Activated CD4-positive, alpha-beta T cell treated with anti-CD3 and anti-CD28 coated beads, Interleukin-2, amount 10 ng/mL, durations not matched to agents 7 days and 5 days (primary cell): ENCODE measurements at places on chromosomes 11 and 22.

- DNase-seq: no peak
Observed at GRCh38 chr11:38824573-38824972, 2226.5 kb upstream of the RAG2 start.

DNA sequence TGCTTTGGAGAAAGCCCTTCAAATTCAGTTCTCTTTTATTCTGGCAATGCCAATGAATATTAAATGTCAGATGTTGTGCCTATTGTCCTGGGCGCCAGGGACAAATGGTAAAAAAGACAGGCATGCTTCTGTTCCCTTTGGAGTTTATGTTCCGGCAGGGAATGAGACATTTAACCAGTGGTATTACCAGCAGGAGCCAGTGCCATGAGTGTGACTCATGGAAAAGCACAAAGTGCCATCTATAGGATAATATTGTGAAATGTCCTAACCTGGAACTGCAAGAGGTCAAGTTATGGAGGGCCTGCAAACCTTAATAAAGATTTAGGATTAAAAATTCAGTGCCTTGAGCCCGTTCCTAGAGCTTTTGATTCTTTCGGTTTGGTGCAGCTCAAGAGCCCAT, 39.5 kb downstream of the REXO2 start:
- no peak for DNase-seq

DNA sequence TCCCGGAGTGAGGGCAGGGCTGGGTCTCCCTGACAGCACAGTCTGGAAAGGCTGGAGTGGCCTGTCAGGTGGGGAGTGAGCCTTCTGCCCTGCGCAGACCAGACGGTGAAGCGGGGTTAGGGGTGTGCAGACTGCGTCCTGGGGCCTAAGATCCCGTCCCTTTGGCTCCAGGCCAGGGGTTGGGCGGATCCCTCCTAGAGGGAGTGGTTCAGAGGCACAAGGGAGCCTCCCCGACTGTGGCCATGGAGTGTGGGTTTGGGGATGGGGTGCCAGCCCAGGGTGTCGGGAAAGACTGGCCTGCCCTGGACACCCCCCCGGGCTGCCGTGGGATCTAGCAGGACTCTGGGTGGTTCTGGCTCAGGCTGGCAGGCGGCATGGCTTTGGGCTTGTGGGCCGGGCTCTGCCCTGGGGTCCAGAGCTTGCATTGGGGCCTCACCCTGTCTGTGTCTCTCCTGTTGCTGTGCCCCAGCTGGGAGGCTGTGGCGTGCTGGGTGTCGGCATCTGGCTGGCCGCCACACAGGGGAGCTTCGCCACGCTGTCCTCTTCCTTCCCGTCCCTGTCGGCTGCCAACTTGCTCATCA, 19.5 kb downstream of the TSPAN4 start:
- DNase-seq: no peak

- DNase-seq: peak; percentile 74
Observed at GRCh38 chr11:71977743-71978418, 20.8 kb upstream of the IL18BP start.

GRCh38 chr11:87144252-87144651, 106.5 kb downstream of the TMEM135 start:
- no peak for DNase-seq

- DNase-seq: no peak
Observed at GRCh38 chr22:32859743-32860142, 58.2 kb downstream of the TIMP3 start.

- no peak for DNase-seq
Observed at GRCh38 chr22:31185056-31185455, 25.1 kb downstream of the RNF185 start.

GRCh38 chr11:30346068-30346688, 23.3 kb downstream of the ARL14EP start:
- DNase-seq: peak; percentile 35

- DNase-seq: no peak
Observed at GRCh38 chr11:78347956-78348355, 69.7 kb downstream of the GAB2 start.

GRCh38 chr11:62340269-62340901, 3.1 kb downstream of the ASRGL1 start:
- DNase-seq: peak; percentile 70

DNA sequence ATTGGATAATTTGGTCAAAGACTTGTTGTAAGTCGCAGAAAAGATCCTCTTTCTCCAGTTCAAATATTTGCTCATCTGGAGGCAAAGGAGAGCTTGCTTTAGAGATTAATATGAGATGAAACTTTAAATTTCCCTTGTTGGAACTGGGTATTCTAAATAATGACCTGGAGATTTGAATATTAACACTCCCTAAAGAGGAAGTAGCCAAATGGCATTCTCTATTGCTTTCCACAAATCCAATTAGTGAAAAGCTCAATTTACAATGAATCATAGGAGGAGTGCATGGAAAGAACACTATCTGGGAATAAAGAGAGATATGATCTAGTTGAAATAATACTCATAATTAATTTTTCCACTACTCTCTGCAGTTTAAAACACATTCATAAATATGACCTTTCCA, 641.6 kb upstream of the TENM4 start:
- DNase-seq: no peak

DNA sequence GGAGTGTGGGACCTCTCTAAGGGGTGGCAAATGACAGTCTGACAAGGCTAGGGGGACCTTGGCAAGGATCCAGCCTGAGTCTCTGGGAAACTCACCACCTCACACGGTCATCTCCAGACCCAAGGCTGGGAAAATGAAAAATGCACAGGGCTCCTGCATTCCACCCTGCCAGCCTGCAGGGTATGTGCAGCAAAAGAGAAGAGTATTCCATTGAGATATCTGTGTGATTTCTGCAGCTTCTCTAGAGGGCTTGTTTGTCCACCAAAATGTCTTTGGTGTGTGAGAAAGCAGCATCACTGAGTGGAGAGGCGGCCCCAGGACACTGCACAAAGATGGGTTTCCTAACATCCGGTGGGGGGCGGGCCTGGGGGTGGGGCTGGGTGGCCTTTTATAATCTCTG, 177.8 kb downstream of the EFCAB6 start:
- DNase-seq: no peak

DNA sequence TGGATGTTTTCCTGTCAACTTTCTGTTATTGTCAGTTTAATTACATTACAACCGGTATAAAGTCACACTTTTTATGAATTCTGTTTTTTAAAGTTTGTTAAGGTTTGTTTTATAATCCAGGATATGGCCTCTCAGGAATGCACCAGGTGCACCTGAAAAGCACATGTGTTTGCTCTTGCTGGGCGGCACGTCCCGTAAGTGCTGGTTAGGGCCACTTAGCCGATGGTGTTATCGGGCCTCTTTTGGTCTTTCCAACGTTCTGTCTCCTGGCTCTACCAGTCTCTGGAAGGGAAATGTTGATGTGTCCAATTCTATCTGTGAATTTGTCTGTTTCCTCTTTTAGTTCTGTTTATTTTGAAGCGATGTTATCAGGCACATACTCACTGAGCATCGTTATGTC, 695.7 kb downstream of the BRD1 start:
- DNase-seq: no peak

DNA sequence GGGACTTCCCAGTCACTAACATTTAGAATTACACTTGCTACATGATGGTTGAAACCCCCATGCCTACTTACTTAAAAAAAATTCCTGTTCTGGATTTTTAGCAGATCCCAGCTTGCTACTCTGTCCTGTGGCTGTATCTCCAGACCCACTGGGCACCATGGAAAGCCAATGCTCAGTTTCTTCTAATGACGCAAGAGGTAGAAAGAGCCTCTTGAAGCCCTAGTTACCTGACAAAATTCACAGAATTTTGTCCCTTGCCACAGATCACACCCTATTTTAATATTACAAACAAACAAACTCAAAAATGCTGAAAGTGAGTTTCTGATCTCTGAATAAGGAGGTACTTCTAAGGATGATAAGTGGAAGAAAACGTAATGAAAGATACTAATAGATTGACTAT, 24.3 kb upstream of the TENM4 start:
- no peak for DNase-seq

DNA sequence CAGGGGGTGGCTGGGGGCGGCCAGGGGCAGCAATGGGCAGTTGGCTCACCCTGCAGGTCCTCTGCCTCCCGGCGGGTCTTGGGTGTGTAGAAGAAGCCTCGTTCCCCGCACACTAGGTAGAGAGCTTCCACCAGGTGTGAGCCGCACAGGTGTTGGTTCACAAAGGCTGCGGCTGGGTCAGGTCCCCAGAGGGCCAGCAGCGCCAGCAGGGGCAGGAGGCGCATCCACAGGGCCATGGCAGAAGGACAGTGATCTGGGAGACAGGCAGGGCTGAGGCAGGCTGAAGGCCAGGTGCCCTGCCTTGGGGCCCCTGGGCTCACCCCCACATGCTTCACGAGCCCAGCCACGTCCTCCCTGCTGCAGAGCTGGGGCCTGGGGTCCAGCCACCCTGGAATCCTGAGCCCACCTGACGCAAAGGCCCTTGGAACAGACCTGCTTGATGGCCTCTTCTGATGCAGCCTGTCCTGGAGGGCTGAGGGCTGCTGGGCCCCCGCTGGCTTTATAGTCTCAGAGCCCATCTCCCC, at the start of gene INS:
Gene INS (minus strand): TSS at position 474 of the 524 bp plus-strand sequence. CDS start 238 bp downstream, at position 236.
- no peak for DNase-seq

DNA sequence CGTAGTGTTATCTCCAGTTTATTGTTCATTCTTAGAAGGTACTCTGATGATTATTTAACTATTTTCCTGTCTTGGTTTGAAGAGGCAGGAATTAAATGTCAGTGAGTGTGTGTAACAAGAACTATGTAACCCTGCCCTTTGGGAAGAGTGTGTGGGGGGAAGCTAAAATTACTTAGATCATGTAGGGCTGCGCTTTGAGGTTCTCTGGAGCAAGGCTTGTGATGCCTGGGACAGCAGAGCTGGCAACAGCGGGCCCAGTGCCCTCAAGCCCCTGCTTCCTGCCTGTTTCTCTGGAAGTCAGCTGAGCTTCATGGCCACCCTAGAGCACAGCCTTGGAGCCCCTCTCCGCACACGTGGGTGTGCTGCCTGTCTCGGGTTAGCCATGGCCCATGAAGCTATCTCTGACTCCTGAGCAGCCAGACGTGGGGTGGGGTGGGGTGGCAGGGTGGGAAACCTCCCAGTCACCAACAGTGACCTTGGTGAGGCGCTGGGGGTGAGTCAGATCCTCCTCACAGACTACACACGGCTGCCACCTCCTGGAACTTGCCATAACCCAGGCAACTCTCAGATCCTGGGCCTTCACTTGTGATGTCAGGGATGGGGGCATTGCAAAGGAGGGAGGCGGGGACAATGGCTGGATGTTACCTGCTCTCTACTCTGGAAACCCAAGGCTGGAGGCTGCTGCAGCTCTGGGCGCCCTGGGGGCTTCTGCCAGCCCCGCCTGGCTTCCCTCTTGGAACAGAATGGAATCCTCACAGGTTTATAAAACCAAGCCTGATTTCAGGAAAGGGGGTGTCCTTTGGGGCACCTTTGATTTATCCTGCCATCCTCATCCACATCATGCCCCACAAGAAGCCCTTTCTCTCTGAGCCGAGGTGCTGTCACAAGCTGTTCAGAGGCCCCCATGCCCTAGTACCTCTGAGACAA, 88.6 kb downstream of the SNX19 start:
- DNase-seq: no peak

- DNase-seq: no peak
Observed at GRCh38 chr22:36659762-36660509, 43.6 kb downstream of the CACNG2 start.

- DNase-seq: no peak
Observed at GRCh38 chr11:33802194-33802950, 28.1 kb upstream of the FBXO3 start.

- no peak for DNase-seq
Observed at GRCh38 chr22:49377306-49377705, 450.4 kb downstream of the BRD1 start.

DNA sequence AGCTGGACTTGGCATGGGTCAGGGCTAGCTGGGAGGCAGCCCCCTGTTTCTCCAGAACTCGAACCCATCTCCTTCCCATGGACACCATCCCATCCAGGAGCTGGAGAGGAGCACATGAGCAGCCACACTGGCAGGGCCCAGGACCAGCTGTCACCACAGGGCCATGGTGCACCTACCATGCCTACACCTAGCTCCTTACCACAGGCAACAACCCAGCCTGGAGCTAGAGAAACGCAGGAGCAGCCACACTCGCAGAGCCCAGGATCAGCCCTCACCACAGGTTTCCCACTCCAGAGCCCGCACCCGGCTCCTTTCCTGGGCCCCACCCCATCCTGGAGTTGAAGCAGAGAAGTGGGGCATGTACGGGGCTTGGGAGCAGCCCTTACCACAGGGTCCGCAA, 50.2 kb downstream of the GAB4 start:
- no peak for DNase-seq

- DNase-seq: no peak
Observed at GRCh38 chr11:103202048-103202651, 92.9 kb downstream of the DYNC2H1 start.

DNA sequence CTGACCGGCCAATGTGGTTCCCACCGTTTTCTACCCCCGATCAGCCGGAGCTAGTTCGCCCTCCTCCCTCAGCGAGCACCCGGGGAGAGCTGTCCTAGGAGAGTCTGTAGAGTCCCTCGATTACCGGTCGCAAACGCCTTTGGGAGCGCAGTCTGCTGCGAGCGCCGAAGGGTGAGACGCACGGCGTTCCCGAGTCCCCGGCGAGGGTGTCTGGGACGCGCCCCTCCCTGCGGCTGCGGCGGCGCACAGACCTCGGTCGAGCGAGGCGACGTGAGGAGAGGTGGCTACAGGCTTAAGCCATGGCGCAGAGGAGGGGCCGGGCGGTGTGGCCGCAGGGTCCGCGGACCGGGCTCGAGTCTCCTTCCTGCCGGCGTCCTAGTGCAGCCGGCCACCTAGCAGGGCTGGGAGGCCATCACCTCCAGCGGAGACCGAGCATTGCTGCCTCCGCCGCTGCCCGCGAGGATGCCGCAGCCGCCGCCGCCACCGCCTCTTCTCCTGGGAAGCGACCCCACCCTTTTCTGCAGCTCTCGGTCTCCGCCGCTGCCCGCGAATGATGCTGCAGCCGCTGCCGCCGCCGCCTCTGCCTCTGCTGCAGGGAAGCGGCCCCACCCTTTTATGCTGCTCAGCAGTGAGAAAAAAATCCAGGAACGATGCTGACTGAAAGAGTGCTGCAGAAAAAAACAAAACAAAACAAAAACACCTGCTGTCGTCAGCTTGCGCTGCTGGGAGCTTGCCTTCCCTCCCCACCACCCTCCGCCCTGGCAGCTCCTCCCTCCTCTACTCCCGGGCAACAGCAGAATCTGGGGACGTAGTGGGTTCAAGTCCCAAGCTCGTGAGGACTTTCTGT, at the start of gene MAP6:
Gene MAP6 (minus strand): TSS at position 588 of the 847 bp plus-strand sequence. CDS start 669 bp downstream, outside the sequence.
- DNase-seq: peak; percentile 46

- no peak for DNase-seq
Observed at GRCh38 chr11:68379206-68379605, 66.8 kb downstream of the LRP5 start.

- no peak for DNase-seq
Observed at GRCh38 chr11:31822175-31822926, 11.2 kb upstream of the PAX6 start.

DNA sequence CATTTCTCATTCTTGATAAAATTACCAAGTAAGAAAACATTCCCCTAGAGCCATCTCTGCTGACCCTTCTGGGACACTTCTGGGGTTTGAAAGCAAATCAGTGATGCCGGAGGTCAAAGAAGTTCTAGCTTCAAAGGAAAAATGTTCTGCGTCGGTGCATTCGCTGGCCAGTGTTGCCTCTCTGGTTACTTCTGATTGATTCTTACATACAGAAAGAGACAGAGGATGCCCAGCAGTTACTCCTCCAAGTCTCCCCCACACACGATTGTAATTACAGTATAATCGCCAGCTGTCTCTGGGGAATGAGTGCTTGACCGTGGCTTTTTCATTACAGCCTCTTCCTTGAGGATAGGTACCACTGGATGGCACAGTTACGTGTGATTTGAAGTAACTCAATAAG, 150.9 kb downstream of the SNX19 start:
- no peak for DNase-seq
